Stimulated activated CD4-positive, alpha-beta T cell treated with anti-CD3 and anti-CD28 coated beads, TNF-alpha, amount 100 ng/mL, for 4 hours (primary cell): ENCODE measurements at places on chromosomes 16 and 17.

DNA sequence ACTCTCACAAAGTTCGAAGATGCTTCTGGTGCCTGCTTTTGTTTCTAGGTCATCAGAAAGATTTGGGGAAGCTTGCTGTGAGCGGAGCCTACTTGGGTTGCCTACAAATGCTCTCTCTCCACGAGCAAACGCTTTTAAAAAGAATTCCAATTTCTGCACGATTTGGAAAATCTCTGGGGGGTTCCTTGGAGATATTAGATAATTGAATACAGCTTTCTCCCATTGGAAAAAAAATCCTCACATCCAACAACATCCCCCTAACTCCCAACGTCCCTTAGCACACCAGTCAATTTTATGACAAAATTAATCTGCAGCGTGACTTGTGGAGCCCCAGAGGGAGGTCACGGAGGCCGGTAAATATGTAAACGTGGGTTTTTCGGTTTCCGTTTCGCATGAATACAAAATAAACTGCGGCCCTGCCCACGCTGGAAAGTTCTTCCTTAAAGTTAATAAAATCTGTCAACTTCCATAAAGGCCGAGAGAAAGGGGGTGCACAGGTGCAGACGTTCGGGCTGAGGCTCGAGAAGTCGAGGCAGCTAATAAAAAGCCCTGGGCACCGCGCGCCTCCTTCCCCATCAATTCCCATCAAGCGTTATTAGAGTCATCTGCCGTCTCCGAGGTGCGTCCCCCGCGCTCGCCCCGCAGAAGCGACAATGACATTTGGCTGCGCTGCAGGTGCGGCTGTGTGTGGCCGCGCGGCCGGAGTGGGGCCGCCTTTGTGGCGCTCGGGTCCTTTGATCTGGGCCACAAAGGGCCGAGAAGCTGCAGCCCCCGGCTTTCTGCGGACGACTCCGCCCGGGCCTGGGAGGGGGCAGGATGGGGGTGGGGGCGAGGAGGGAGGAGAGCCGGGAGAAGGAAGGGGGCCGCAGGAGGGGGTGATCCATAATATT, 37.6 kb downstream of the SALL1 start:
- DNase-seq = no peak

DNA sequence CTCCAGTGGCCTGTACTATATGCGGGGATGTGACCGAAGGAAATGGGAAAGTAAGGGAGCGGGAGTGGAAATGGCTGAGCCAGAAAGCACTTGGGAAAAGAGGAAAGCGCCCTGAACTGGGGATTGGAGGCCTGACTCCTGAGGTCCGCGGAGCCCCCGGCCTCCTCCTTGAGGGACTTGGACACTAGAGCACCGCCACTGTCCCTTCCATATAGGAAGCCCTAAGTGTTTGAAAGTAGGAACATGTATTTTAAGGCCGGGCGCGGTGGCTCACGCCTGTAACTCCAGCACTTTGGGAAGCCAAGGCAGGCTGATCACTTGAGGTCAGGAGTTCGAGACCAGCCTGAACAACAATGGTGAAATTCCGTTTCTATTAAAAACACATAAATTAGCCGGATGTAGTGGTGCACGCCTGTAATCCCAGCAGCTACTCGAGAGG, 530 bp upstream of the ZDHHC7 start:
- no peak for DNase-seq

- no peak for DNase-seq
Measured at GRCh38 chr17:62017496-62017895, 47.6 kb downstream of the MED13 start.

- DNase-seq = no peak
Measured at GRCh38 chr16:27598931-27599565, 49.1 kb downstream of the KATNIP start.

GRCh38 chr17:9108146-9108545, 86.8 kb downstream of the NTN1 start:
- no peak for DNase-seq

- no peak for DNase-seq
Measured at GRCh38 chr17:29763273-29763672, 140.6 kb upstream of the CORO6 start.

DNA sequence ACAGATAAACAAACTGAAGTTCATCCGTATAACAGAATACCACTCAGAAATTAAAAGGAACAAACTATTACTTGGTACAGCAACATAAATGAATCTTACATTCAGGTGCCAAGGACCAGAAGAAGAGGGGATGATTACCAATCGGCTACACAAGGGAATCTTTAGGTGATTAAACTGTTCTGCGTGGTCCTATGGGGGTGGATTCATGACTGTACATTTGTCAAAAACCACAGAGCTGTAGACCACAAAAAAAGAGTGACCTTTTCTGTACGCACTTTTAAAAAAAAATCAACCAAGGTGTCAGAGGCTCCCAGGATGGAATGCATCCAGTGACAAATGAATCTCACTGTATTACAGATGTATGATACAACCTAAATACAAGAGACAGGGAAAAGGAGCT, 110.8 kb downstream of the CDYL2 start:
- DNase-seq = peak; percentile 3

- no peak for DNase-seq
Measured at GRCh38 chr17:36934144-36934691, 3.1 kb upstream of the LHX1 start.

GRCh38 chr17:32461853-32462617, 17.7 kb downstream of the PSMD11 start:
- peak; percentile 24 for DNase-seq

- DNase-seq = no peak
Measured at GRCh38 chr17:39486242-39486641, 25.0 kb downstream of the CDK12 start.

DNA sequence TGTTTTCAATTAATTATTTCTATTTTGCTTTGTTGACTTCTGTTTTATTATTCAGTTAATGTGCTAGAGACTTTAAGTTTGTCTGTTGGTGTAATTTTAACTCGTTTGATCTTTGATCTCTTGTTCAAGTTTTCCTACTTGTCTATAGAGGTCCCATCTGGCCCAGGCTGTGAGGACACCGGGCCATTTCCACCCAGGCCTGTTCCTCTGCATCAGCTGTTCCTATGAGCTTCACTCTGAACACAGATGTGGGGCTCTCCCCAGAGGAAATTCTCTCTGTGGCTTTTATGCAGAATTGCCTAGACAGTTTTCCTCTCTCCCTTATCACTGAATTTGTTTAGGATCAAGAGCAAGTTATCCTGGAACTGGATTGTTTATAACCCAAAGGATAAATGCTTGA, 44.7 kb downstream of the MYO18A start:
- DNase-seq = no peak

DNA sequence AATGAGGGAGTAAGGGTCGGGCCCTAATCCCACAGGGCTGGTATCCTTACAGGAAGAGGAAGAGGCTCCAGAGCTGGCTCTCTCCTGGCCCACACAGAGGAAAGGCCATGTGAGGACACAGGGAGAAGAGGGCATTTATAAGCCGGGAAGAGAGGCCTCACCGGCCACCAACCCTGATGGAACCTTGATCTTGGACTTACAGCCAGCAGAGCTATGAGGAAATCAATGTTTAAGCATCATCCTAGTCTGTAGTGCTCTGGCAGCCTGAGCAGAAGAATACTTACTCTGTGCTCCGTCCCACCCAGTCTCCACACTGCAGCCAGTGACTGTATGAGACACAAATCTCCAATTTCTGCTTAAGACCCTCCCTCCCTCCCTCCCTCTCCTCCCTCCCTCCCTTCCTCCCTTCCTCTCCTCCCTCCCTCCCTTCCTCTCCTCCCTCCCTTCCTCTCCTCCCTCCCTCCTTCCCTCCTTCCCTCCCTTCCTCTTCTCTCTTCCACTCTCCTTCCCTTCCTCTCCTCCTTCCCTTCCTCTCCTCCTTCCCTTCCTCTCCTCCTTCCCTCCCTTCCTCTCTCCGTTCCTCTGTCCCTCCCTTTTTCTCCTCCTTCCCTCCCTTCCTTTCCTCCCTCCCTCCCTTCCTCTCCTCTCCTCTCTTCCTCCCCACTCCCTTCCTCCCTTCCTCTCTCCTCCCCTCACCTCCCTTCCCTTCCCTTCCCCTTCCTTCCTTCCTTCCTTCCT, 8.9 kb upstream of the TMEM220 start:
- no peak for DNase-seq

DNA sequence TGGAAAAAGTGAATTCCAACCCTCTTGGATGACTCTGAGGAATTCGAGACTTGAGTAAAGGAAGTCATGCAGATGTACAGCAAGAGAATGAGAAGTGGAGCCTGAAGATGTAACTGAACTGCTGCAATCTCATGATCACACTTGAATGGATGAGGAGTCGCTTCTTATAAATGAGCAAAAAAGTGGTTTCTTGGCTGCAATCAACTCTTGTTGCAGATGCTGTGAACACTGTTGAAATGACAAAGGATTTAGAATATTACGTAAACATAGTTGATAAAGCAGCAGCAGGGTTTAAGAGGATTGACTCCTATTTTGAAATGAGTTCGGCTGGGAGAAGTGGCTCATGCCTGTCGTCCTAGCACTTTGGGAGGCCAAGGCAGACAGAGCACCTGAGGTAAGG, 25.5 kb downstream of the ASPA start:
- no peak for DNase-seq

DNA sequence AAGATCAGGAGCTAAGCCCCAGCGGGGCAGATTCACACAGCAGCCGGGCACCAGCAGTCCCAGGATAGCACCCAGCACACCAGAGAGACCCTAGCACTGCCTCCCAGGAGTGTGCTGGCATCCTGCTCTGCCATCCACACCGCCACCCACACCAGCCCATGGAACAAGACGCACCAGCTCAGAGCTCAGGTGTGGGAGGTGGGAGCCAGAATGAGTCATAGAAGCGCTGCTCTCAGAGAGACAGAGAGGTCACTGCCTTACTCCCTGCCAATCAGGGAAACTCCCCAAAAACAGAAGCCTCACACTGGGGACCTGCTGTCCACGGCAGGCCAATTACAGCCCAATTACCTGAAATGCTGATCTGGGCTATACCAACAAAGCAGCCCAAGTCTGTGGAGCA, 64.9 kb downstream of the CDYL2 start:
- DNase-seq = no peak

- no peak for DNase-seq
Measured at GRCh38 chr17:29933379-29933778, 3.4 kb upstream of the SSH2 start.

- peak; percentile 53 for DNase-seq
Measured at GRCh38 chr17:41962768-41963434, 3.7 kb upstream of the CNP start.

GRCh38 chr17:4407851-4408250, 25.9 kb upstream of the SPNS3 start:
- no peak for DNase-seq

GRCh38 chr16:29820730-29821642, 724 bp downstream of the MVP start:
- DNase-seq = no peak

DNA sequence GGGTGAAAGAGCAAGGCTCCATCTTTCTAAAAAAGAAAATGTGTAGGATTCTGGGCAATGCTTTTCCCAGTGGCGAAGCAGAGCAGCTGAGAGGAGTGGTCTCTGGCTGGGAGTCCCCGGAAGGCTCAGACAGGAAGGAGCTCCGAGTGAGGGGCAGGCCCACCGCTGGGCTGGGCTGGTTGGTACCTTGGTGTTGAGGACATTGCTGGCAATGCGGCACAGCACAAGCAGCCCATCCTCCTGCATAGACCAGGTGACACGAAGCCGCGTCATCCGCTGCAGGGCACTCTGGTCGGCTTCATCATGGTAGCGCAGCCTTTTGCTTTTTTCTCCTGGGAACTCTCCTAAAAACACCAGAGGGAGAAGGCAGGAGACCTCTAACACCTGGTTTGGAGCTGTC, 63.9 kb downstream of the GTF3C1 start:
- DNase-seq = no peak

GRCh38 chr16:85643631-85644030, 30.5 kb downstream of the GSE1 start:
- DNase-seq = no peak

DNA sequence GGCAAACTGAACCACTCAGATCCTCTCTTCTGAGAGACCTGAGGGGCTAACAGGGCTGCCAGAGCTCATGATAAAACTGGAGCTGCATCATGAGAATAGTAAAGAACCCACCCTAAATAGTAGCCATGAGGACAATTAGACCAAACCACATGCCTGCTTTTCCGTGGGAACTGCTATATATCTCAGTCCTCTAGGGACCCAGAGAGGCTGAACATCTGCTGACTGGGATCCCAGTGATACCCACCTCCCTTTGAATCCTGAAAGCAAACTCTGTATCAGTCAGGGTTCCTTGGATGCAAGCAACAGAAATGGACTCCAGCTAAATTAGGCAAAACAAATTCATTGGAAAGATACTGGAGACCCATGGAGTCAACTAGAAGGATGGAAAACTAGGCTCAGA, 6.5 kb downstream of the MT1X start:
- DNase-seq = no peak

DNA sequence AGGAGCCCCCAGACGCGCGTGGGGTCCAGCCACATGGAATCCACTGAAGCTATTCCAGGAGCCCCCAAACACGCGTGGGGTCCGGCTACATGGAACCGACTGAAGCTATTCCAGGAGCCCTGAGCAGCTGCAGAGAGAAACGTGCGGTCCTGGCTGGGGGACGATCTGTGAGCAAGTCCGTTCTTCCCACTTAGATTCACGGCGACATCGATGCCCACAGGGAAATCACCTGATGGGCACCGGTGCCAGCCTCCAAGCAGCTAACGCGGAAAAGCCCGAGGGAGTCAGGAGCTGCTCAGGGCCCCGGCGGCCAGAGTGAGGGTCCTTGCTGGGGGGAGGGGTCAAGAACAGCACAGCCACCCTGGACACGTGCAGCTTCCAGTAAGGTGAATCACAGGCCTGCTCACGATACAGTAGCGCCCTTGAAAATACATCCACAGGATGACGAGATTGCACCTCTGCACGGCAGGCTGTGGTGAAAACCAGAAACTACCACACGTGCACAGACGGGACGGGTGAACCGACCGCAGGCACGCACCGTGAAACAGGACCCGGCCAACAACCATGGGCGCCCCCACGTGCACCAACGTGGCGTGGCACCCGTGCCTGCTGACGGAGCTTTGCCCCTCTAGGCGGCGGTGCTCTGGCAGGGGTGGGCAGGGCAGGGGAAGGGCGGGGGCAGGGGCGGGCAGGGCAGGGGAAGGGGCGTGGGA, 77.7 kb upstream of the GNG13 start:
- no peak for DNase-seq

DNA sequence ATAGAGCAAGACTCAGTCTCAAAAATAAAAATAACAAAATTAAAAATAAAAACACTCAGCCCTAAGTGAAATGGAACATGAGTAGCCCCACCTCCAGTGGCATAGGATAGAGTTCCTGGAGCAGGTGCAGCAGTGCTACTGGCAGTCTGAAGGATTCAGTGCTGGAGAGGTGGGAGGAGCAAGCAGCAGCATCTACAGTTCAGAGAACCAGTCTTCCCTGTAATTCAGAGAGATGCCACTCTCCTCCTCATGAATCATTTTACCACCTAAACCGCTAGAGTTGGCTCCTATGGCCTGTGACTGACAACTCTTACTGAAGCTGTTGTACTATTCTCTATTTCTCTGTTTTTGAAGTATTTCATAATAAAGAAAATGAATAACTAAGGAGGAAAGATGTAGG, 56.0 kb upstream of the SMURF2 start:
- no peak for DNase-seq

GRCh38 chr16:83966153-83966696, 1.8 kb upstream of the NECAB2 start:
- DNase-seq = no peak

GRCh38 chr16:73978407-73978784, 318.2 kb upstream of the PSMD7 start:
- DNase-seq = no peak

- DNase-seq = no peak
Measured at GRCh38 chr17:61072648-61073047, 327.0 kb upstream of the TBX2 start.
